ENCODE measurements at places on chromosomes 13 and 19.

DNA sequence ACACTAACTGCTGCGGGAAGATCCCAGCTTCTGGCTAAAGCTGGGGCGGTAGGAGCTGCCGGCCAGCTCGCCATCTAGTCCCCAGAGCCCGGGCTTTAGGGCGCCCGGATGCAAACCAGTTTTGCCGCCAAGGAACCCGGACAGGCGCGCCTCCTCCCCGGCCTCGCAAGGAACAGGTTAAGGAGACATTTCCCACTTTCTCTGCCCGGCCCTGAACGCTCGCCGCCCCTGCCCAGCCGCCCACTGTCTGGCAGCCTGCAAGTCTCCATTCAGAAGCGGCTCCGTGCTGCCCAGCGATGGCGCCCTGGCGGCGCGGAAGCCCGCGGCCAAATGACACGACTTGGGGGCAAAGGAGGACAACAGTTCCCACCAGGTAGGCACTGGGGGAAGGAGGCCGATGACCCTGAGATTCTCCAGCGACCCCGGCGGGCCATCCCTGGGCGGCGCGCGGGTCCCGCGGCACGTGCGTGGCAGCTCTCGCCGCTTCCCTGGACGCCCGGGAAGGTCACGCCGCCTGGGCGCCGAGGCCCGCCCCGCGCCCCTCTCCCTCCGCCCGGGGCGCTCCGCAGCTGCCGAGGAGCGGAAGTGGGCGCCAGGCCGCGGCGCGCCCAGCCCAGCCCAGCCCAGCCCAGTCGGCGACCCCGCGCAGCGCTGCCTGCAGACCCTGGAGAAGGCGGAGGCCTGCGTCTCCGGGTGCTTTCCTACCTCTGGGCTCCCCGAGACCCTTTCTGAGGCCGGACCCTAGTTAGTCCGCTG, 42.2 kb upstream of the HNRNPA1L2 start:
- no peak for DNase-seq

DNA sequence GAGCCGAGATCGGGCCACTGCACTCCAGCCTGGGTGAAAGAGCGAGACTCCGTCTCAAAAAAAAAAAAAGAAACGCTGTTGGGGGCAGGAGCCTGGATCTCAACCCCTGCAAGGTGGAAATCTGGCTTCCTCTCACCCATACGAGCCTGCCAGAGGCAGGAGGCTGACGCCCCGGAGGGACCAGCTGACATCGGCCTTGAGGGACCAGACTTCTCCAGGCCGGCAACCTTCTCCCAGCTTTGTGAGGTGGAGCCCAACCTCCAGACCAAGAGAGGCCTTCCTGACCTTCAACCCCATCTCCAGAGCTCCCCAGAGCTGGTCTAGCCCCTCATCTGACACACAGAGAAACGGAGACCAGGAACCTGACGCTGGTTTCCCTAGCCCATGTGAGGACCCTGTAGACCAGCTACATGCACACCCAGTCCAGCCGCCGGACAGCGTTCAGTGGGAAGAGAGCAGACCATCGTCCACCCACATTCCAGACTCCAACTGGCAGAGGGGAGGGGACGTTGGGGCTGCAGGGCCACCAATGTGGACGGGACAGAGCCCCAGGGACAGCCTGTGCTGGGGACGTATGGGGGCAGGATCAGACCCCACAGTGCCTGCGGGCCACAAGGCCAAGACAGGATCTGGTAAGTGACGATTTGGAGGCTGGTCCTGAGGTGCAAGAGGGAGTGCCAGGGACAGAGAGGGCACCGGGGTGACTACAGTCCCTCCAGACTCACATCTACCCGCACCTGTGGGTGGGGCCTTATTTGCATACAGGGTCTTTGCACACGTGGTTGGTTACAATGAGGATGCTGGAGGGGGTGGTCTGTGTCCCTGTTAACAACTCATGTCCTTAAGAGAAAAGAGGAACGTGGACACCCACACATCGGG, 11.4 kb downstream of the SBNO2 start:
- DNase-seq, result no peak

DNA sequence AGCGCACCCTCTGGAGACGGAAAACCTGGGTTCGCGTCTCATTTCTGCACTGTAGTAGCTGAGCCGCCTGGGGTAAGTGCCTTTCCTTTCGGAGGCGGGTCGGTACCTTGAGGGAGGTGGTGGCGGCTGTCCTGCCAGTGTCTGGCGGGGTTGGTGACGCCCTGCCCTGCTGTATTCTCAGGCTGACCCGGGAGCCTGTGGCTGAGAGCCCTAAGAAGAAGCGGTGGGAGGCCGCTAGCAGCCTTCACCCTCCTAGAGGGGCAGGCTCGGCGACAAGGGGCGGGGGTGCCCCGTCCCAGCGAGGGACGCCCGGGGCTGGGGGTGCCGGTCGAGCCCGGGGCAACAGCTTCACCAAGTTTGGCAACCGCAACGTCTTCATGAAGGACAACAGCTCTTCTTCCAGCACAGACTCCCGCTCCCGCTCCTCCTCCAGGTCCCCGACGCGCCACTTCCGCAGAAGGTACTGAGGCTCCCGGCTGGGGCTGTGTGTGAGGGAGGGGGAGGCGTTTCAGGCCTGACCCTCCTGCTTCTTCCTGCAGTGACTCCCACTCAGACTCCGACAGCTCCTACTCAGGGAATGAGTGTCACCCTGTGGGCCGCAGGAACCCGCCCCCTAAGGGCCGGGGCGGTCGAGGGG, 6.9 kb downstream of the LENG8 start:
- no peak for DNase-seq

DNA sequence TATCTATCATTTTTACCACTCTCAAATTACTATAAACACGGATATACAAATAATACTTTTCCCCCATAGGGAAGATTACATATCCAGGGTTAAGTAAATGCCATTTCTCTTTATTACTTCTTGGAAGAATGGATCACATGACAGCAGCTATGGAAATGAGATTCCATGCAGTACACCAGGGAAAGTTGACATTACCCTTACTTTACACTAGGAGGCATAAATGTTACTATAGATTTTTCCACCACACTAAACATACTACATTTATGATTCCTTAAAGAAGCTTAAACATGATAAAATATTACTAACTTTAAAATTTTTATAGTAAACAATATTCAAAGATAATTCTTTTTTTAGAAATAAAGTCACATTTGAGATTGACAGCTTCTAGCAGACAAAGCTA, 611.4 kb downstream of the PCDH9 start:
- no peak for DNase-seq

GRCh38 chr19:46890423-46891170, 29.8 kb downstream of the ARHGAP35 start:
- no peak for DNase-seq

GRCh38 chr19:41705393-41706174, 2.8 kb upstream of the CEACAM5 start:
- peak; percentile 25 for DNase-seq

DNA sequence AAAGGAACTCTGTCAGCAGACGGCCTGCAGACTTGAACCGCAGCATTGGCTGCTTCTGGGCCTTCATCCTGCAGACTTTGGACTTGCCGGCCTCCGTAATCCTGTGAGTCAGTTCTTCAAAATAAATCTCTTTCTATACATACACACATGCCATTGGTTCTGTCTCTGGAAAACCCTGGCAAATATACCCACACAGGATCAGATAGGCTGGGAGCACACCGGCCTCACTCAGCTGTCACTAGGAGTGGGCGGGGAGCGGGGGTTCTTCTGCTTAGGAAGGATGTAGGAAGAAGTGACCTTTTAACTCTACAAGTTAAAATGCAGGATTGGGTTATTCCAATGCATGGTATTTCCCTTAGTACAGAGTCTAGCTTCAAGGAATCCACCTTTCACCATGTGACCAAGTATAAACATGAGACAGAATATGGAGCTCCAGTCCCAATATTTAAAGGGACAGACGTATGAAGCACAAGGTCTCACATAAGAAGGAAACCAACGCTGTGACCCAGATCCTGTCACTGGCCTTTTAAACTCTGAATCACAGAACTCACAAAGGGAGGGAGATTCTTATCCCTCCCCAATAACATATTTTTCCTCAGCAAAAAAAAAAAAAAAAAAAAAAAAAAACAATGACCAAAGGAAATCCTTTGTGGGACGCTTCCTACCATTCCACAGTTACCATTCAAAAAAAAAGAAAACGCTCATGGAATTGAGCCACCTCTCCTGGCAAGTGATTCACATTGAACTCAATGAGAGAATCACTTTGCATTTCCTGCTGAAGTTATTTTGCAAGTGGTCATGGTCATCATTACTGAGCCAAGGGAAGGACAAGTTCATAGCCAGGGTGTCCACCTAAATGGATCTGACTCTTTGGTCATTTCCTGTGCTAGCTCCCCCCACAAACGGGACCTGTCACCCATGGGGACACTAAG, 352.9 kb downstream of the FOXO1 start:
- DNase-seq, result no peak

DNA sequence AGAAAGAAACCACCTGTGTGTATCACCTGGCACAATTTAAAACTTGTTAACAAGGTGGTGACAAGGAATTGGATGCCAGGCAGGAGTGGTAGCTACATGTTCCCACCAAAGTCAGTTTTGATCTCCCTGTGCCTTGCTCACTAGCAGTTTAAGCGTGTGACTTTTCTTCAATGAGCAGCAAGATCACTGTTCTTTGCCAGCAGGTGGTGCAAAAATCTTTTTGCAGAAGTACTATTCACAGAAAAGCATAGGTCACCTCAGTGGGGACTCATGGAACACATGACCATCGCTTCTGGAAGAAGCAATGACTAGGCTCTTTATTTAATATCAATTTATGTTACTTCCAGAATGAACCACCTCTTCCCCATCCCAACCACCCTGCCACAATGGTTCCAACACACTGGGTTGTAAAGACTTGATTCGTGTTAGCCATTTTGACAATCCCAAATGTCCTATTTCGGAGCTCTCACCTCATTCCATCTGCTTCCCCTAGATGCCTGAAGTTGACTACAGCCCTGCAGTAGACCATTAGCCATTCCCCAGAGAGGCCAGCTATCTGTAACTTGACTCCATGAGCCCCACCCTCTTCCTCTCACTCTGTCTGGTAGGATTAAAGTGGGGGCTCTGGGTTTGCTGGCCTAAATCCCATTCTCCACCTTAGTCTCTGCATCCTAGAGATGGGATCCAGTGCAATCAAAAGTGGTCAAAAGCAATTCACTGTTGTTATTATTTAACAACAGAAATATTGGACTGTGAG, 59.1 kb upstream of the TNFRSF19 start:
- DNase-seq, result no peak

DNA sequence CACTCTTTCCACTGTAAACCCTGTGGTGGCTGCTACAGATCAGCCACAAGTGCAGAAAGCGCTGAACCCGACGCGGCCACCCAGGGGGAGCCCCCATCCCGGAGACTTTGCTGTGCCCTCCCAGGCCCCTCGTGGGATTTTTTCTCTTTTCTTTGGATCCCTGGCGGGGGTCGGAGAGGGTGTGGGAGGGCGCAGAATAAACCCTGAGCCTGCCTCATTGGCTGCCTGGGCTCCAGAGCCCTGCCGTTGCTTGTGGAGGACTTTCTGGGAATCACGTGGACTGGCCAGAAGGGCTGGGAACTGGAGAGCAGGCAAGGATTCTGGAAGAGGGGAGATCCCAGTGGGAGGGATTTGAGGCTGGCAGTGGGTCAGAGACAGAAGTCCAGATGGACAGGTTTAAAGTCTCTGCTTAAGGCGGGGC, 24.9 kb downstream of the GADD45B start:
- DNase-seq, result no peak

DNA sequence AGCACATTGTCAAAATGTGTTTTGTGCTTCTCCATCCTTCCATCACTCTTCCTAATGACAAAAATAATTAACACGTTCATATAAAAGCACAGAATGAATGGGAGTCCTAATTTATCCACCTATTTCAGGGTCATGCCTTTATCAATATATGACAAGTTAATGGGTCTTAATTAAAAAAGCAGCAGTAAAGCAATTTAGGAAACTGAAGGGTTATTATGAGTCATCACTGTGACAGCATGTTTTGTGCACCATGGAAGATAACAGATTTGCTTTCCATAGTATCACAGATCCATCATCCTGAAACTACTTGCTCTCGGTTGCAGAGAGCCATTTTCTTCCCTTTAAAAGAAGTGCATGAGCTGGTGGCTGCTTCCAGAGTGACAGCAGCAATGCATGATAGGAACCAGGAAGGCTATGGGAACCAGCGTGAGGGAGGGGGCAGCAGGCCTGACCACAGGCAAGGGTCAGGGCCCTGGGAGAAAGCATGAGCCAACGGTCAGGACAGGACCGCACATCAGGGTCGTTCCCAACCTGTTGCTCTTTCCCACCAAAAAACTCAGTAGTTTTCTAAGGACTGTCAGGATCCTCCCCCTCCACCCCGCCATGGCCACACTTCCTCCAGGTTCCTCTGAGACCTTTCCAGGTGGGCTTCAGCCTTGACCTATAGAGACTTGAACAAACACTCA, 784.1 kb downstream of the UQCRFS1 start:
- DNase-seq, result no peak

Data from activated CD4-positive, alpha-beta T cell treated with anti-CD3 and anti-CD28 coated beads, Interleukin-2, amount 50 U/mL, for 1 hour (primary cell).